ENCODE measurements at places on chromosomes 7 and 10.

GRCh38 chr7:150999497-151000230 is 8.8 kb downstream of the NOS3 start:
- DNase-seq: no peak

GRCh38 chr7:137933270-137934017 is 68.4 kb downstream of the CREB3L2 start:
- DNase-seq: no peak

- peak; percentile 64 for DNase-seq
These were observed 724 bp downstream of the BBIP1 start for GRCh38 chr10:110918269-110918642.

DNA sequence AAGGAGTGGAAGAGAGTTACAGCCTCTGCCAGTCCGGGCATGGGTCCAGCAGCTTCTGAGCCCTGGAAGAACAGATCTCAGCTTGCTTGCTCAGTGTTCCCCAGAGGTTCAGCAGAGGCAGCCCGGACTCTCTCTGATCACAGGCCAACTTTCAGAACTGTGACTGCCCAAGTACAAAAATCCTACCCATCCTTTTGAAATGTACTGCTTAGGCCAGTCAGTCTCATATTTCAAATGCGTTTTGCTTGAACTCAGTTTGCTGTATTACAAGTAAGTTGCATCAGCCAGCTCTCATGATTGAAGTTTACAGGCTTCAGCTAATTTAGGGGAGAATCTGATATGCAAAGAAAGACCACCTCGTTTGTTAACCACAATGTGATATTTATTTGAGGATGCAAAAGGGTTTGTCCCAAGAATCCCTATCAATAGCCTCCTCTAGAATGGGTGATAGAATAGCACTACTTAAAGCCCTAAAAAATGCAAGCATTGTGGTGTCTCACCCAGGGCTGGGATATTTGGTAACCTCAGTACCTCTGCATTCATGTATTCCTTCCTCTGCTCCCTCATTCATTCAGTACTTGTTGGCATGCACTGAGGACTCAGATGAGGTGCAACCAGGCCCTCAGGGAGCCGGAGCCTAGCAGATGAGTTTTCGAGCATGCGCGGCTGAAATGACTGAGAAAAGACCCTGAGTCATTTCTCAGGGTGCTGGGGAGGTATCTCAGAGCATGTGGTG is 7.0 kb downstream of the AIMP2 start:
- DNase-seq: no peak

- no peak for DNase-seq
These were observed 51.8 kb upstream of the DNAAF5 start for GRCh38 chr7:674454-675410.

DNA sequence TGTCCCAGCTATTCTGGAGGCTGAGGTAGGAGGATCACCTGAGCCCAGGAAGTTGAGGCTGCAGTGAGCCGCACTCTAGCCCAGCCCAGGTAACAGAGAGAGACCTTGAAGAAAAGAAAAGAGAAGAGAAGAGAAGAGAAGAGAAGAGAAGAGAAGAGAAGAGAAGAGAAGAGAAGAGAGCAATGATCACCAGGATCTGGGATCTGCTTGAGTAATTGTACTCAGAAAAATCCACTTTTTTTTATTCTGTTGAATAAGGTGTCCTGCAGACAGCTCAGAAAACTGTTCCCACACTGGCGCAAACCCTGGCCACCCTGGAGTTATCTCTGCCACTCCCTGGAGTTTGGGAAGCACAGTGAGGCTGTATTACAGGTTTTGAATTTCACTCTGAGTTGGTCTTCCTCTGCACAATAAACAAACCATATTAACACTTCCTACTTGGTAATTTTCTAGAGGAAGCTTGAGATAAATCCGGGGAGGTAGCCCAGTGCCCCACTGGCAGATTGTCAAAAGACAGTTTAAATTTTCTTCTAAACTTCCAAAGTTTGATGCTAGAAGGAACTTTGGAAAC is 9.6 kb upstream of the OAT start:
- DNase-seq: no peak

- DNase-seq: no peak
These were observed 326.5 kb downstream of the WDR37 start for GRCh38 chr10:1382711-1383110.

- DNase-seq: no peak
These were observed 13.2 kb upstream of the CCDC172 start for GRCh38 chr10:116311016-116311415.

DNA sequence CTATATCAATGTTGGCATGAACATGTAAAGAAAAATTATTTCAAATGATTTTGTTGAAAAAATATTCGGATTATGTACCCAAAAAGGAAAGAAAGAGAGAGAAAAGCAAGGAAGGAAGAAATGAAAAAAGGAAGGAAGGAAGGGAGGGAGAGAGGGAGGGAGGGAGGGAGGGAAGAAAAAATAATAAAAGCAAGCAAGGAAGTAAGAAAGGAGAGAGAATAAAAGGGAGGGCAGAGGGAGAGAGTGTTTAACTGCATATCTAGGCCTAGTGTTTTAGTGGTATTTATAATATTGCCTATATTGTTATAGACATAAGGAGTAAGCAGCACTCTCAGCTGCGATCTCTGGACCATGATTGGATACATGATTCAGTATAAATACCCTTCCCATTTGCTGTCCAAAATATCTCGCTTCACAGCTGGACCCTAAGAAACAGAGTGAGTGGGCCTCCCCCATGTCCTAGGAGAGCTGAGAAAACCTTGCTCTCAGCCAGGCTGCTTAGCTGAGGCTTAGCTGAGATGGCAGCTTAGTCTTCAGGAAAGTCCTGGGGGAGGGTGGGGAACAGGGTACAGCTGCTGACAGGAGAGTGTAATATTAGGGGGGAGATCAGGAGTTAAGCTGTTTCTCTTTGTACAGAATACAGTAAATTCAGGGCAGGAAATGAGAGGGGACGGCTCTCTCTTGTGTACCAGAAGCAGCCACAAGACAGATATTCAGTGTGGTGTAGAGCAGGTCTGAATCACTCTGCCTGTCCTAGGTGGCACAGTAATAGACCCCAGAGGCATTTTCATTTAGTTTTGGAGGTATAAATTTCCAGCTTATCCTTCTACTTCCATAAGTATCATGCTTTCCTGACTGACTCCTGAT is 66.8 kb upstream of the TARP start:
- no peak for DNase-seq

- no peak for DNase-seq
These were observed 182.7 kb downstream of the CUX1 start for GRCh38 chr7:102000123-102000522.

- DNase-seq: no peak
These were observed 717.6 kb downstream of the SORCS1 start for GRCh38 chr10:106446920-106447319.

DNA sequence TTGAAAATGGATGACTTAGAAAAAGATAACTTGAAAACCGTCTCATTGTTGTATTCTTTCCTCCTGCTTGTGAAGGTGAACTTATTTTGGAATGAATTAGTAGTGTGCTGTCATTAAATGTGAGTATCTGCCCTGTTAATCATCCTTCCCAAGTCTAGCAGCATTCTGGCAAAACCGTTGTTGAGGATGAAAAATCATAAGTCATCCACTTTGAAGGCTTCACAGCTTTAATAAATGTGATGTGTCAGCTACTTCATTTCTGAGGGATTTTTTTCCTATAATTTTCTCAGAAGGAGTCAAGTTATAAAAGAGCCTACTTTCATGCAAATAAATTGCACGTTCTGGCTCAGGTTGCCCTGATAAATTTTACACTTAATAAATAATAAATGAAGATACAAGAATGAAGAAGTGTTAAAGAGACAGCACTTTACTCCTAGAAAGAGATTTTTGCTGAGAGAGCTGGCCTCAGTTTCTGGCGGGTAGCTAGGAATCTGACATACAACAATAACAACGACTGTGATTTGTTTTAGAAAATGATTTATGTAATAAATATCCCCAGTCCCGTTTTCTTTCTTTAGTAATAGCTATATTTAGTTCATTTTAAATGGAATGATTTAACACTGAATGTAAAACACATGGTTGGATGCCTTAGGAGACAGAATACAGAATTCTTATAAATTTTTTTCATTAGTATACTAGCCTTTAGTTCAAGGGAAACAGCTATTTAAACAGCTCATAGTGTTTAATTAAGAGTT is 516.5 kb upstream of the KLF6 start:
- no peak for DNase-seq

- DNase-seq: no peak
These were observed 429.0 kb upstream of the POT1 start for GRCh38 chr7:125358551-125359167.

GRCh38 chr10:125043841-125044658 is 102.1 kb downstream of the ZRANB1 start:
- DNase-seq: no peak

- DNase-seq: no peak
These were observed 137.5 kb downstream of the IMMP2L start for GRCh38 chr7:111424768-111425167.

- DNase-seq: no peak
These were observed 7.2 kb downstream of the GCC1 start for GRCh38 chr7:127578036-127578684.

DNA sequence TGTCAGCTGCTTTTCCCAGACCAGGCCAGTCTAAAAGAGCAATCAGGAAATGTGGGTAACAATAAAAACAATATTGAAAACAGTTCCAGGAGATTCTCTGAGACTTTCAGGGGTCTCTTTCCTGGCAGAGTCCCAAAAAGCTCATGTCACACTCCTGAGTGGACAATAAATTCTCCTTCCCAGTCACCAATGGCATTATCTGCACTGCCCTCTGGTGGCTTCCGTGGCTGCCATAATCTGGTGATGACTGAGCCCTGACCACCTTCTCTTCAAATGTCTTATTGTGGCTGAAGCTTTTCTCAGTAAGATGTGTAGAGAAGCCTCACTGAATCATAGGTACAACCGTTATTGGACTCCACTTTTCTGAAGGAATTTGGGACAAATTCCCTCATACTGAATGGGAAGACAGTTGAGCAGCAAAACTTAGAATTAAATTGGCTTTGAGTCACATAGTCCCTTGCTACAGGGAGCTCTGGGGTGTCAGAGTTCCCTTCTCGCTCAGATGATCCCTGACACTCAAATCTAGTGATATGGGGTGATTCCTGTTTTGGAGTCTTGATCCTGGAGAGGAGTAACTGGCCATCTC is 24.4 kb upstream of the ASAH2 start:
- DNase-seq: no peak

DNA sequence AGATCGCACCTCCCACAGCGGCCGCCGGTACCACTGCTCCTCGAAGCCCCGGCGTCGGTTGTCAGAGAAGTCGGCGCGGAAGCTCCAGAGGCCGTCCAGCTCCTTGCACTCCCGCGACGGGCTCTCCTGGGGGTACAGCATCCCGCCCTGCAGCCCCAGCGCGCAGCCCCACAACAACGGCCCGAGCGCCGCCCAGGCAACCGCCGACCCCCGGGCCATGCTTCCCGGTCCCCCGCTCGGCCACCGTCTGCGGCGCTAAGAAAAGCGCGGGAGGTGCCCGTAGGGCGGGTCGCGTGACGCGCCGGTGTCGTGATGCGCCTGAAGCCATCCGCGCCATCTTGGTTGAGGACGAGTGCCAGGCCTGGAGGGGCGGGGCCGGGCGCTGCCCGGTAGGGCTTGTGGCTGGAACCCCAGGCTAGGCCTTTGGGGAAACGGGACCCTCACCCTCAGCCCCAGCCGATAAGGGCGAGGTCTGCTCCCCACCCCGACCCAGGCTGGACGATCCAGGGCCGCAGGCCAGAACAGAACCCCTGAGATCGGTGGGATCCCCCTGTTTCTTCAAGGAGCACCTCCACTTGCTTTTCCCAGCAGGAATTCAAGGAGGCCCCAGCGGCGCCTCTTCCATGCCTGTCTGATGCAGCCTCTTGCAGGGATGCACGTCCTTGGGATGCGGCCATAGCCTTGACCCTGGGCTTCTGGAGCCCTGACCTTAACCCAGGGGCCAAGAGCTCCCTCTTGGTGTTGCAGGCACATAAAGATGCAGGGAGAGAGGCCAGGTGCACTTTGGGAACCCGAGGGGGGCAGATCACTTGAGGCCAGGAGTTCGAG is at the start of gene GUSB:
GUSB (minus strand) TSS at position 249 of the 828 bp plus-strand sequence; CDS start at position 219, 30 bp downstream.
- peak; percentile 84 for DNase-seq

GRCh38 chr10:125774581-125775191 is 935 bp downstream of the MMP21 start:
- no peak for DNase-seq

- DNase-seq: no peak
These were observed 170.8 kb downstream of the ARHGAP12 start for GRCh38 chr10:31757831-31758230.

DNA sequence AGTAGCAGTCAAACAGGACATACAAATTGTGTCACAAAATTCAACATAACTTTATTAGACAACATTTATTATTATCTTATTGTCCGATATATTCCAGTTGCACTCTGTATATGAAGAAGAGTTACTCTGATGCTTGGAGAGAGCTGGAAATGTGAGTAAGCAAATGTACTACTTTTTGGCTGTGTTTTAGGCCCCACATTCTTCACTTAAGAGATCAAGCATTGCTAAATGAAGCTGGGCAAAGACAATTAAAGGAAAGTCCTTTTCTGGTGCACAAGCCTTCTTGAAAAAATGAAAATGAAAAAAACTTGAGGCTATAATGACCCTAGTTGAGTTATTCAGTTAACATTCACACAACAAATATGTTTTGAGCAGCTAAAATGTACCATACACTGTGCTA is 26.1 kb downstream of the MYPN start:
- no peak for DNase-seq

DNA sequence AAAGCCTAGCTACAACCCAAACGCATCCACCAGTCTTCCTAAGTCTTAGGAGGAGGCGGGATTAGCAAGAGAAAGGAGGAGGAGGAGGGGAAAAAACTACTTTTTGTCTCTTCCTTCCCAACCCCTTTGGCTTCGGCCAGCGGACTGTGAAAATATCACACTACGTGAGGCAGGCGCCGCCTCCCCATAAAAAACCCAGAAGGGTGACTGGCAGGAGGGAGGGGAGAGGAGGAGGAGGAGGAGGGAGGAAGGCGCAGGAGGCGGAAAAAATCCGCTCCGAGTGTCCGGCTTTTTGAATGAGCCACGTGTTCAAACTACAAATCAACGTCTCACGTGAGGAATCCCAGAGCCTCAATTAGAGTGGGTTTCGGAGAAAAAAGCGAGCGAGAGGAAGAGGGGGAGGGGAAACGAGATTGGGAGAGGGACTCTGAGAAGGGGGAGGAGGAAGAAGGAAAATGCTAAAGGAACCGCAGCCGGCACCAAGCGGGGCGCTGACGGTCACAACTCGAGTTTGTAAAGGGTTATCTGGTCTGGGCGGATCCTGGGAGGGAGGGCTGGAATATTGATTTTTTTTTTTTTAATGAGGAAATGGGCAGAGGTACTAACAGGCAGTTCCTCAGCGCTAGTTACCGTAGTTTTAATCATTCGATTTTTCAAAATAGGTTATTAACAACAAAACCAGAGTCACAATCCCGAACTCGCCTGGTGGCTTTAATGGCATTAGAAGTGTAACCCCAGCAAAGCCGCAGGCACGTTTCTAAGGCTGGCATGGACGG is at the start of gene IGF2BP3:
IGF2BP3 (minus strand) TSS at position 162 of the 776 bp plus-strand sequence. CDS start 381 bp downstream, outside the sequence.
- no peak for DNase-seq

DNA sequence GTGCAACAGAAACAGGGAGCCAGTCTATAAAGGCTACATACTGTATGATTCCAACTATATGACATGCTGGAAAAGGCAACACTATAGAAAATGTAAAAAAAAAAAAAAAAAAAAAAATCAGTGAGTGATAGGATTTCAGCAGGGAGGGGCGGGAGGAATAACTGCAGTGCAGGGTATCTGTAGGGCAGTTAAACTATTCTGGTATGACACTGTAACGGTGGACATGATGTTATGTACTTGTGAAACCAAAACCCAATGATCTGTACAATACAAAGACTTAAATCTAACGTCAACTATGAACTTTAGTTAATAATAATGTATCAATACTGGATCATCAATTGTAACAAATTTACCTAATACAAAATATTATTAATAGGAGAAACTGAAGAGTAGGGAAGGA is 14.3 kb downstream of the WASL start:
- no peak for DNase-seq

- DNase-seq: no peak
These were observed 95.2 kb upstream of the EGR2 start for GRCh38 chr10:62911210-62911963.
